ENCODE measurements at places on chromosomes 13 and 19.

- DNase-seq, result no peak
Measured at GRCh38 chr19:7602935-7603497, 7.4 kb downstream of the CAMSAP3 start.

GRCh38 chr19:58578012-58578925 is 5.1 kb upstream of the MZF1 start:
- DNase-seq, result no peak

DNA sequence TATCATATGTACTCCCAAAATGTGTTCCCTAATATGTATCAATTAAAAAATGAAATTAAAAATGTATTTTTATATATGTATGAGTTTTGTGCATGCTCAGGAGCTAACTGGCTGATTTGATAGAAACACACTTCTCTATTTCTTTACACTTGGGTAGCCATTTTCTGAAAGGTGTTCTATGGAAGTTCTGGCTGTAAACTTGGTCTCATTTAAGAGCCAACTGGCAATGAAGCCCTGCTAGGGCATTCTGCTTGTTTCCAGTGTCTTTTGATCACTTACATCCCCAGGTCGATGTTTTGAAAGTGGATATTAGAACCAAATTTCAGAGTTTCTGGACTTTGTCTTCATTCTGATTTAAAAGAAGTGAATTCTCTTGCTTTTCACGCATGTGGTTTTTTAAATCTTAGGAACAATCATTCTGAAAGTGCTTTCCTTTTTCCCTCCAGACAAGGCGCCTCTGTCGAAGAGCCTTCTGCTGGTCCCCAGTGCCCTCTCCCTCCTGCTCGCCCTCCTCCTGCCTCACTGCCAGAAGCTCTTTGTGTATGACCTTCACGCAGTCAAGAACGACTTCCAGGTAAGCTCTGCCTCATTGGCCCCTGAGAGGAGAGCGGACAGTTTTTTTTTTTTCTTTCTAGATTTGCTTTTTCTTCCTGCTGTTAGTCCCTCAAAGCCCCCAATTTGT is 20.1 kb downstream of the GPR18 start:
- no peak for DNase-seq

DNA sequence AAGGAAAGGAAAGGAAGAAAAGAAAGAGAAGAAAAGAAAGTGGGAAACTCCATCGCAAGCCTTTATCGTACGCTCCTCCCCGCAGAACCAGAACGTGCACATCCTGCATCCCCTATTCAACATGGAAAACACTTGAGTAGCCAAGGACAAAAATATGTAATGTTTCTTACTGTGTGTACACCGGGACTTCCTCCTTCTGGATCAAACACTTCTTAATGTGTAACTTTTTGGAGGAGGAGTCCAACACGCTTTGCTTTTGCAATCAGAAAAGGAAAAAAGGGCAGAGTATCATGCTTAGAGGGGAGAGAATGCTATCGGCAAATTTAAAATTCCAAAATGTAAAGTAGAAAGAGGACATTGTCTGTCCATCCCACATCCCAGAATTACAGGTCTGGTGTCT is 7.8 kb upstream of the SHFL start:
- DNase-seq, result no peak

DNA sequence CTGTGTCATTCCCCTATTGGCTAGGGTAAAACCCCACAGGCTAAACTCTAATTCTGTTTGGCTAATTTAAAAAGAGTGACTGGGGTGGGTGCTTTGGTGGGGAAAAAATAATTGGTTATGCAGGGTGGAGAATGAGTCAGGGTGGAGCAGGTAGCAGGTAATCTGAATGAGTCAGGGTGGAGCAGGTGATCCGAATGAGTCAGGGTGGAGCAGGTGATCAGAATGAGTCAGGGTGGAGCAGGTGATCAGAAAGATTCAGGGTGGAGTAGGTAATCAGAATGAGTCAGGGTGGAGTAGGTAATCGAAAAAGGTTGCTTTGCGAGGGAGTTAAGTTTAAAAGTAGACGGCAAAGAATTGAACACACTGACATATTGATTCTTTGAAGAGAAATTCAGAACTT is 1218.8 kb upstream of the ATXN8OS start:
- no peak for DNase-seq

GRCh38 chr13:58953638-58954037 is 1210.1 kb downstream of the DIAPH3 start:
- DNase-seq, result no peak

- no peak for DNase-seq
Measured at GRCh38 chr19:6793973-6794372, 21.5 kb downstream of the VAV1 start.

DNA sequence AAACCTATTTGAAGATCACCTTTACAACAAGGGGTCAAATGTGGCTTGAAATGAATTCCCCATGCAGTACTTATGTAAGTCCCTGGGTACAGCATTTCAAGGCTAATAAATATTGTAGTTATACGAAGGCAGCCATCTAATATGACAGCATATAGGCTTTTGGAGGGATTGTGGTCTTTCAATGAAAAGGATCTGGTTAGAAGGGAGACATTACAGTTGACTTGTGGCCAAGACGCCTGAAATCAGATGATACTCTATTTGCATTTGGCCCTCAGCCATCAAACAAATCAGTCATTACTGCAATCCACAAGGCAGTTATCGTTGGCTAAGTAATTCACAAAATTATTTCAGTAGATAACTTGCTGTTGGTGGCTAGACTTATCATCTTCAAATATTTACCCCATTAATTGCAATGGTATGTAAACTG is 242.7 kb downstream of the DCLK1 start:
- DNase-seq, result no peak

DNA sequence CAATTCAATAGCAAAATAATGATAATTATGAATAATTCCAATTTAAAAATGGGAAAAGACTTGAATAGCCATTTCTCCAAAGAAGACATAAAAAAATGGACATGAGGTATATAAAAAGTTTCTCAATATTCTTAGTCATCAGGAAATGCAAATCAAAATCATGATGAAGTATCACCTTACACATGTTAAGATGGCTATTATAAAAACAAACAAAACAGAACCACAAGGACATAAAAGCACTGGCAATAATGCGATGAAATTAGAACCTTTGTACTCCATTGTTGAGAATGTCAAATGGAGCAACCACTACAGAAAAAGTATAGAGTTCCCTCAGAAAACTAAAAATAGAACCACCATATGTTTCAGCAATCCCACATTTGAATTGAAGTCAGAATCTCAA is 1186.1 kb downstream of the SLITRK5 start:
- no peak for DNase-seq

DNA sequence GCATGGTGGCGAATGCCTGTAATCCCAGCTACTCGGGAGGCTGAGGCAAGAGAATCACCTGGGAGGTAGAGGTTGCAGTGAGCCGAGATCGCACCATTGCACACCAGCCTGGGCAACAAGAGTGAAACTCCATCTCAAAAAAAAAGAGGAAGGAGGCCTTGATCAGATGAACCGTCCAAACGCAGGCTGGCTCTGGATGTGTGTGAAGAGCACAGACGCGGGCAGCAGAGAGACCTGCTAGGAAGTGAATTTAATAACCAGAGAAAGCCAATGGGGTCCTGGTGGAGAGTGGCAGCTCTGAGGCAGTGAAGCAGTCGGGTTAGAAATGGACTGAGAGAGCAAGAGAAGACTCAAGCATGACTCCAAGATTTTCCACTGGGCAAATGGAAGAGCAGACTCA is 136.5 kb downstream of the RNF17 start:
- DNase-seq, result no peak

GRCh38 chr19:306151-306900 is 15.1 kb upstream of the PLPP2 start:
- DNase-seq, result no peak
